ENCODE measurements at places on chromosomes 7 and 10.
A peak's percentile ranks its signal among the peaks of the same experiment; 100 is the strongest.

GRCh38 chr7:142690554-142691182 lies 58.6 kb upstream of the PRSS1 start:
- DNase-seq: no peak

DNA sequence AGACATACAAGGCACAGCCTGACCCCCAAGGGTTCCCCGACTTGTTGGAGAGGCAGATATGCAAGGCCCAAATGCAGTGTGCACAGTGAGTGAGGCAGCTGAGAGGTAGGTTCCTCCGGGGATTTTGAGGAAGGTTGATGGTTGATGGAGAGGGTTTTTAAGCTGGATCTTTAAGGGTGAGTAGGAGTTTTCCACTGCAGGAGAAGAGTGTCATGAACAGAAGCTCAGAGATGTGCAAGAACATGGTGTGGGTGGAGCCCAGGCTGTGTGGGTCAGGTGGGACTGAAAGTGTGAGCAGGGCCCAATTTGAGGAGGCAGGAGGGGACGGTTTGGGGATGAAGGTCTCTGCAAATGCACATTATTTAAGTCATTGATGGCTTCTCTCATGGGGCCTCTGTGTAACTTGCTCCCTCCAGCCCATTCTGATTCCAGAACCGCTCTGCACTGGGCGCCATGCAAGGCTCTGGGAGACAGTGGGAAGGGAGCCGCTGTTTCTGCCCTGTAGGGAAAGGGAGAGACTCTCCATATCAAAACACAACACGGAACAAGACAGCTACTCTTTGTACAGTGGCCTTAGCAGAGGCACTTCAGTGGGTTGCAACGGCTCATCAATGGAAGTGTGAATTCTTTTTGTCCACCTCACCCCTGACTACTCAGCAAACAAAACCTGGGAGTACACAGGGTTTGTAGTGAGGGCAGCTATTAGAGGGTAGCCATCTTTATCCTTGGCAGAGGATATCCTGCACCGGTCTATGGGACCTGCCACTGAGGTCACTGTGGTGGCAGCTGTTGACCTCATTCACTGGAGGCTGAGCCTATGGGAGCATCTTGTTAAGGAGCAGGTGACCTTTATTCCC lies 29.7 kb downstream of the RAMP3 start:
- no peak for DNase-seq

DNA sequence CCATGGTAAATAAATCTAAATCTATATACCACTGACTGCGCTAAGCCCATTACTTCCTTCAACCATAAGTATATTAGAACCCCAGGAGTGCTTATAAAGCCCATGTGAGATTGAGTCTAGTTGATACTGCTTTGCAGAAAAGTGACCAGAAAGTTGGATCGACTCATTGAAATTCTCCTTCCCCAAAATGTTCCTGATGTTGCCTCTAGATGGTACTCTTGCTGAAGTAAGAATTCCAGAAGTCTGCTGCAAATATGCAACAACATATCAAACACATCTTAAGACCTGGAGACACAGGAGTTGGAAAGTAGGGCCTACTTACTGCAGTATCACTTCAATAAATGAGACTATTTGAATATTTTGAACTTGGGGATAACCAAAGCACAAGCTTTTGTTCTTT lies 550.8 kb downstream of the IPMK start:
- no peak for DNase-seq

DNA sequence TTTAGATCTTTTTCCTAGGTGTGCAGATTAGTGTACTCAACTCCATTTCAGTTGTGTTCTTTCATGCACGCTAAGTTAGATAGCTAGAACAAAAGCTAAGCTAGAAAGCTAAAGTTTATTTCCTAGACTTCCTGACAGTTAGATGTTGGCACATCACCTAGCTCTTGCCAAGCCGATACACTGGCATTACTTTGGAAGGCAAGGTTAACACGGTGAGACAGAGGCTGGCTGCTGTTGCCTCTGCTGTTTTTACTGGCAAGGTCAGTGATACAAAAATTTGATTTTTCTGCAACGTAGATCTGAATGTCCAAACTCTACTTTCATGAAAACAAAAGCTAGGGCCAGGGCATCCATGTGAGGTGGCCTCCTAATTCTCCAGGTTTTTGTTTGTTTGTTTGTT lies 203.4 kb downstream of the IMMP2L start:
- DNase-seq: no peak

DNA sequence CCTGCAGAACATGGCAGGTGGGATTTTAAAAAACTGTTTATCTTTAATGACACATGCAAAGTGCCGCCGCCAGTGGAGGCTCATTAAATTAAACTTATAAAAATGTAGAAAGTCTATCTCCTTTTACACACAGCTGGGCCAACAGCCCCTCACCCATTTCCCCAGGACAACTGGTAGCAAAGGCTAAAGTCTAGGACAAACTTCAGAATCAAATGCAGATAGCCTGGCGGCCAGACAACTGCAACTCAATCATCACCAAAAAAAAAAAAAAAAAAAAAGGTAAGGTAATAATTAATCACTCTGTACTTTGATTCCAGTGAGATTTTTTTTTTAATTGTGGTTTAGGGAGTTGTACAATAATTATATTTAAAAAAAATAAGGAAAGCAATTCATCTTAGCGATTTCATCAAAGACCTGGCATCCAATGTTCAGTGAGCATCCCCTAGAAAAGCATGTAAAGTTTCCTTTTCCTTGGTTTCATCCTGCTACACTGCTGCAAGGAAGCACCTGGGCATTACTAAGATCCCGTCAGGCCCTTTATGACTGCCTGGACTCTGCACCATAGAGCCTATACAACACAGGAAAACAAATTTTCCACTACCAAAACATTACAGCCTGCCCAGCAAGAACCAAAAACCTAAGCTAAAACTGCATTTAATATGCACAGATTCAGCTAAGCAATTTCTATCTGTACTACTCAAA lies 98.5 kb downstream of the GRB10 start:
- DNase-seq: no peak

GRCh38 chr10:120507651-120508050 lies 50.6 kb downstream of the PLPP4 start:
- DNase-seq: no peak

GRCh38 chr10:111151595-111152307 lies 74.9 kb downstream of the ADRA2A start:
- no peak for DNase-seq

GRCh38 chr7:132480534-132480933 lies 95.7 kb downstream of the PLXNA4 start:
- DNase-seq: no peak

DNA sequence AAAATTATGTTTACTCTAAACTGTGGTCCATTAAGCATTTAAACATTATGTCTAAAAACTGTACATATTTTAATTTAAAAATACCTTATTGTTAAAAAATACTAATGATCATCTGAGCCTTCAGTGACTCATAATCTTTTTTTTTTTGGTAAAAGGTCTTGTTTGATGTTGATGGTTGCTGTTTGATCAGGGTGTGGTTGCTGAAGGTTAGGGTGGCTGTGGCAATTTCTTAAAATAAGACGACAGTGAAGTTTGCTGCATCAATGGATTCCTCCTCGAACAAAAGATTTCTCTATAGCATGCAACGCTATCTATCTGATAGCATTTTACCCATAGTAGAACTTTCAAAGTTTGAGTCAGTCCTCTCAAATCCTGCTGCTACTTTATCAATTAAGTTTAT lies 180.0 kb upstream of the AHR start:
- no peak for DNase-seq

GRCh38 chr7:136036336-136036735 lies 59.2 kb upstream of the MTPN start:
- no peak for DNase-seq

DNA sequence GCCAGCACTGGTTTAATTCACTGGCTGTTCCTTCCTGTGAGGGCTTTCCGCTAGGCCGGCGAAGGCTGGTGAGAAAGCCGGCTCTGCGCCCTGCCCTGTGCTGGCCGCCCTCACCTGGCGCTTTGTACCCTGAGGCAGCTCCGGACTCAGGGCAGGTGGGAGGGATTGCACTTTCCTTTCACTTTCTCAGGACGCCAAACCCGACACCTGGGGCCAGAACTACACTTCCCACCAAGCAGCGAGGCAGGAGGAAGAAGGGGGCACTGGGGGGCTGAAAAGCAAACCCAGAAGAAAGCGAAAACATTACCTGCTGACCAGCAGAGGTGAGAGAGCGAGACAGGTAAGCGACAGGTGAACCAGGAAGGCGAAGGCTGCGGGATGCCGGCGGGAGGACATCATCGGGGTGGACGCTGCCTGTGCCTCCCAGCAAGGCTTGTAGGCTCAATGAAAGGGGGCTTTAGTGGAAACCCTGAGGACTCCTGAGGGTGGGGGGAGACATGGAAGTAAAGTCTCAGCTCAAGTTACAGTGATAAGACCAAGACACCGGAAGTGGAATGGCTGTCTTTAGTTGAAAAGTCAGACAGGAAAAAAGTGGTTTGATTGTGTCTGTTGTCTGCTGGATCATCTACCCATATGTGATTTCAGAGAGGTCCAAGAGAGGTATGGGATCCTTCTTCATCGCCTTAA lies at the start of gene RAB19:
Gene RAB19, plus strand, starts transcription at position 181 of the 687 bp plus-strand sequence. CDS start 3,589 bp downstream, outside the sequence.
- DNase-seq: no peak

GRCh38 chr7:29379551-29379950 lies 184.1 kb upstream of the PRR15 start:
- DNase-seq: no peak

GRCh38 chr10:97071496-97071895 lies 114.3 kb downstream of the SLIT1 start:
- DNase-seq: no peak

- no peak for DNase-seq
Measured at GRCh38 chr10:34551295-34551694, 263.8 kb downstream of the PARD3 start.

DNA sequence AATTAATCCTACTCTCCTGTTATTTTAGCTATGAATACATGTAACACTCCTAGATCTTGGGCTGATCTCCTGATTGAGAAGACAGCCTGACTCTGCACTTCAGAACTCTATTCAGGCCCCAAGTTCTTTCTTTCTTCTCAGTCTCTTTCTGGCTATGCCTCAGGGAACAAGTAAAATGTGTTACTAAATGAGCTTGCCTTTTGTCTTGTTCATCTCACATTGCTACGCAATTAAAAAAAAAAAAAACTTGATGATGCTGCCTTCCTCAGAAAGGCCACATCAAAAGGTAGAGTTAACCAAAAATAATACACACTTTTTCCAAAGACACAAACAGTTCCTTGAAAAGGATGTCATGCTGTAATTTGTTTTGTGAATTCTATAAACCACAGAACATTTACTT lies 258.1 kb downstream of the TWIST1 start:
- no peak for DNase-seq

- no peak for DNase-seq
Measured at GRCh38 chr7:50982626-50983025, 199.9 kb upstream of the GRB10 start.

DNA sequence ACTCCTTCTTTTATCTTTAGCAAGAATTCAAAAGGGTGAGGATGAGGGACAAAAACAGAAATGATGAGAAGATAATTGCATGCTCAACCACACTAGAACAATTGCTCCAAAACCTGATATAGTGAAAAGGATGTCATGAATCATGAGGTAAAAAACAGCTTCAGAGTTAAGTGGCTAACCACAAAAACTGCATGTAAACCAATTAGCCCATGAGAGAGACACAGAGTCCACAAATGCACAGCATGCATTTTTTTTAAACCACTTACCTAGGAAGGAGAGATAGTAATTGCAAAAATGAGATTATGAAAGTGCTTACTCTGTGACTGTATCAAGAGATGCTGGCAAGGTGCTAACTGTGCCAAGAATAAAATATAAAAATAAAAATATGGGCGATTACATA lies 132.9 kb downstream of the MBL2 start:
- DNase-seq: no peak

- no peak for DNase-seq
Measured at GRCh38 chr10:108523016-108523800, 1358.7 kb upstream of the SORCS1 start.

GRCh38 chr10:3902809-3903410 lies 117.9 kb upstream of the KLF6 start:
- no peak for DNase-seq

- peak; percentile 33 for DNase-seq
Measured at GRCh38 chr7:158052381-158053060, 535.1 kb downstream of the PTPRN2 start.

GRCh38 chr7:139830292-139830691 lies 1.2 kb downstream of the TBXAS1 start:
- DNase-seq: no peak

DNA sequence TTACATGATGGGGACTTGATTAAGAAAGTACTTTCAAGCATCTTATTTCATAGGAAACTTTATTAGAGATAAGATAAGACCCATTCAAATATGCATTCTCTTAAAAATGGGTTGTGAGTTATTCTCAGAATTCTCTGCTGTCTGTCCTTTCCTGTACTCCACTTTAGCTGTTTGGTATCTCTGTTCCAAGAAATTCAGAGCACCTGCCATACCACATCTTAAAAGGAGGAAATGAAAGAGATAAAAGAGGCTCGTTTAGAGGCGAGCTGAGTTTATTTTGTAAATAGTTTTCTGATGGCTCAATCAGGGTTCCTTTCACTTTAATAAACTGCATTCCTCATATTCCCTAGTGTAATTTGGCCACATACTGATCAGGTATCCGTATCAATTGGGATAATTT lies 87.2 kb downstream of the MDFIC start:
- DNase-seq: no peak

DNA sequence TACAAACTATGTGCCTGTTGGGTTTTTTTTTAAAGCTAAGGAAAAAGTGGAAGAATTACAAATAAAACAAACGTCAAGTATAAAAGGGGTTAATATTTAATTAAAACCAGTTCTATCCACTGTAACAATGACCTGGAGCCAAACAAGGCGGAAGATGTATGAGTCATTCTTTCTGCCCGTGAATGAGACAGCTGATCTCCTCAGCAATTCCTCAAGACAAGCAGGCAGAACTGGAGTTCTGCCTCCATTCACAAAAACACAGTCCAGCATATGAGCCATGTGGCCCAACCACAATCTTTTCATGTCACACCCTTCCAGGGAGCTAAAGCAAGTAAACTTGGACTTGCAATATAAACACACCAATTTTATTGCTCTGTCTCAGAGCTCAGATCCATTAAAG lies 8.4 kb downstream of the ETV1 start:
- DNase-seq: no peak

DNA sequence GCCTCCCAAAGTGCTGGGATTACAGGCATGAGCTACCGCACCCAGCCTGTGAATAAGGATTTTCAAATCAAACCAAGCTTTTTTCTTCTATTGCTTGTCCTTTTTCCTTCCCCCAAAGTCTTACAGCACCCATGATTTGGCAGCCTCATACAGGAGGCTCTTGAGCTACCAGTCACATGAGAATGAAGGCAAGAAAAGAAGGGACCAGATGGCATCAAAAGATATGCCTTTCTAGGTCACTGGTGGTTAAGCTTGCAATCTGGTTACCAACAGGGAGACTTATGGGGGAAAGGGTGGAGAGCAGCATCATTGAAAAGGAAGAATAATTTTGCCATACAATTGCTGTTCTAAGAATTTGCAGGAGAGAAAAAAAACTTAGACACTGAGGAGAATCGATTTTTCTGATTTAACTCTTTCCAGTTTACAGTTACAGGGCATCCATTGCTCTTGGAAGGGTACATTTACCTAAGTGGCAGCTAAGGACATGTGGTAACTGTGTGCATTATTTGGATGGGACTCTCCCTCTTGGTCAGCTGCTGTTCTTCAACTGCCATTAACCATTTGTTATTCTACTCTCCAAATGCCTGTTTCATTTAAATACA lies 29.5 kb downstream of the SMNDC1 start:
- DNase-seq: no peak

Data from activated naive CD4-positive, alpha-beta T cell treated with anti-CD3 and anti-CD28 coated beads, Interleukin-2, amount 50 U/mL, for 72 hours (primary cell).